ENCODE measurements at places on chromosomes 3 and 15.

GRCh38 chr3:81888914-81889557 lies 127.6 kb upstream of the GBE1 start:
- no peak for DNase-seq

DNA sequence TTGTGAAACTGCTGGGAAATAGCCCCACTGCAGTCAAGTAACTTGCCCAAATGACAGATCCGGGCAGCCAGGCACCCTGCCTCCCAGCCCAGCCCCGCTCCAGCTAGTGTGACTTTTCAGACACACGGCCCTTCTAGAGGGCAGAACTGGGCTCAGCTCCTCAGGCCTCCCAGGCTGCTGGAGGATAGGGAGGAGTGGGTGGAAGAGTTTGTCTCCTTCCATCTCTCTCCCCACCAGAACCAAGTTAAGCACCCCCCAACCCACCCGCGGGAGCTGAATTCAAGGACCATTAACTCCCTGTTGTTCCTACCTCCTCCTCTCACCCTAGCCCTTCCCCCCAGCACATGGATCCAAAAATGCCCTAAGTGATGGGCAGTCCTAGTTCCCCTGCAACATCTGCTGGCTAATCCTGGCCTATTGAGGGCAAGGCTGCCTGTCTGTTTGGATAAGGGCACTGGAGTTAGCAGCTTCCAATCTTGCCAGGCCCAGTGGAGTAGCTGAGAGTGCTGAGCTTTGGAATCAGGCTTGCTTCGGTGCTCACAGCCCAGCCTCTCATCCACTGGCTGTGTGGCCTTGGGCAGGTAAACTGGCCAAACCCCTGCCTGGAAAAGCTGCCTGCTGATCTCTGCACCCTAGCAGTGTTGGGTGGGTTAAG lies 3.1 kb downstream of the CCDC33 start:
- no peak for DNase-seq

GRCh38 chr3:57080171-57080570 lies 19.7 kb downstream of the SPATA12 start:
- DNase-seq = no peak

DNA sequence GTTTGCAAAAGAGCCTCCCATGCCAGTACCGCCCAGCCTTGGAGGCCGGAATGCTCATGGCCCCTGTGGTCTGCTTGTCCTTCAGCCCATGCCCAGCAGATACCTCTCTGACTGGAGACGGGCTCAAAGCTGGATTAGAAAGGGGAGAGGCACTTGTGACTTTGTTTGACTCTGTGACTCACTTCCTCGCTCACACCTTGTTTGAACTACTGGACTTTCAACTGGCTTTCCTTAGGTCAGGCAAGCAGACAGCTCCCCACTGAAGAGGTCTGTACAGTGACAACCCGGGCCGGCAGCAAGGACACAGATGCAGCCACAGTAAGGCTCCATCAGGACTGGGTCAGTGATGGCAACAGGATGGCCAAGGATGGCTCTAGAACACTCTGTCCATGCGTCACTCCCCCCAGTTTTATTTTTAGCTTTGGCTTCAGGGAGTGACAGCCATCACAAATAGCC lies 98.6 kb upstream of the ABHD17C start:
- DNase-seq = no peak

All from stimulated activated CD4-positive, alpha-beta T cell treated with anti-CD3 and anti-CD28 coated beads, Interleukin-1b, Interleukin-23, amount 100 ng/mL, for 48 hours (primary cell).